ENCODE measurements at places on chromosomes 1 and 21.

- DNase-seq = no peak
- no peak overlapping the region for H3K4me3 ChIP-seq
- no peak overlapping the region for H3K27ac ChIP-seq
- no peaks in the 10 kb centered on the region for H3K4me1 ChIP-seq
- H3K36me3 ChIP-seq = 0 out of 3 replicates have a peak, but pooled peaks cover 2% of the 10 kb centered on the region
Observed at GRCh38 chr1:162317621-162318020, 59.0 kb downstream of the SPATA46 start.

- DNase-seq = no peak
- H3K4me3 ChIP-seq = no peak overlapping the region
- peaks cover 6% of the 10 kb centered on the region for H3K36me3 ChIP-seq
- peaks cover 29% of the 10 kb centered on the region for H3K4me1 ChIP-seq
Observed at GRCh38 chr1:12467570-12468286, 150.3 kb downstream of the DHRS3 start.

DNA sequence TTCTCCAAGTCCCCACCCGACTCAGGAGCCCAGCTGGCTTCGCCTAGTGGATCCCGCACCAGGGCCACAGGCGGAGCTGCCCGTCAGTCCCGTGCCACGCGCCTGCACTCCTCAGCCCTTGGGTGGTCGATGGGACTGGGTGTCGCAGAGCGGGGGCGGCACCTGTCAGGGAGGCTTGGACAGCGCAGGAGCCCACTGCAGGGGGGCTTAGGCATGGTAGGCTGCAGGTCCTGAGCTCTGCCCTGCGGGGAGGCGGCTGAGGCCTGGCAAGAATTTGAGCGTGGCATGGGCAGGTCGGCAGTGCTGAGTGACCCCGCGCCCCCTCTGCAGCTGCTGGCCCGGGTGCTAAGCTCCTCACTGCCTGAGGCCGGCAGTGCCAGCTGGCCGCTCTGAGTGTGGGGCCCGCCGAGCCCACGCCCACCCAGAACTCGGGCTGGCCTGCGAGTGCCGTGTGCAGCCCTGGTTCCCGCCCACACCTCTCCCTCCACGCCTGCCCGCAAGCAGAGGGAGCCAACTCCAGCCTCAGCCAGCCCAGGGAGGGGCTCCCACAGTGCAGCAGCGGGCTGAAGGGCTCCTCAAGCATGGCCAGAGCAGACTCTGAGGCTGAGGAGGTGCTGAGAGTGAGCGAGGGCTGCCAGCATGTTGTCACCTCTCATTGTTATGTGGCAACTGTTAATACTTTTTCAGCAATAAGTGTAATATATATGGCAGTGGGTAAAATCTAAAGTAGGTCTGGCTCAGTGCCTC is 548.4 kb upstream of the BRINP3 start:
- no peaks in the 10 kb centered on the region for H3K36me3 ChIP-seq
- DNase-seq = no peak
- H3K4me1 ChIP-seq = no peaks in the 10 kb centered on the region

DNA sequence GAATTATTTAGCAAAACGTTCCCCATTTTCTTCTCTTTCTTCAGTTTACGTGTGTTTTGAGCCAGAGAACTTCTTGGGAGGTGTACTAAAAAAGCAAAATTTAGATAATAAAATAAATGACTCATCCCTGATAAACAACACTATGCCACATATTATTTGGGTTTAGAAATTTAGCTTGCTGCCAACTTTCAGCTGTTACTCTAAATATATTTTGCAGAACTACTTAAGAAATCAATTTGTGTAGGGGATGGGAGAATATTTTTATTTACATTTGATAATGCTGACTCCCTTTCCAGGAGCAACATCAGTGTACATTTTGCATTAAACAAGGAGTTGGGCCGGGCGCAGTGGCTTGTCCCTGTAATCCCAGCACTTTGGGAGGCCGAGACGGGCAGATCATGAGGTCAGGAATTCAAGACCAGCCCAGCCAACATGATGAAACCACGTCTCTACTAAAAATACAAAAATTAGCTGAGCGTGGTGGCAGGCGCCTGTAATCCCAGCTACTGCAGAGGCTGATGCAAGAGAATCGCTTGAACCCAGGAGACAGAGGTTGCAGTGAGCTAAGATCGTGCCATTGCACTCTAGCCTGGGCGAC is 151.4 kb upstream of the ZRANB2 start:
- no peak for DNase-seq
- H3K4me1 ChIP-seq = no peaks in the 10 kb centered on the region
- H3K27me3 ChIP-seq = no peaks in the 10 kb centered on the region
- no peak overlapping the region for H3K4me3 ChIP-seq

DNA sequence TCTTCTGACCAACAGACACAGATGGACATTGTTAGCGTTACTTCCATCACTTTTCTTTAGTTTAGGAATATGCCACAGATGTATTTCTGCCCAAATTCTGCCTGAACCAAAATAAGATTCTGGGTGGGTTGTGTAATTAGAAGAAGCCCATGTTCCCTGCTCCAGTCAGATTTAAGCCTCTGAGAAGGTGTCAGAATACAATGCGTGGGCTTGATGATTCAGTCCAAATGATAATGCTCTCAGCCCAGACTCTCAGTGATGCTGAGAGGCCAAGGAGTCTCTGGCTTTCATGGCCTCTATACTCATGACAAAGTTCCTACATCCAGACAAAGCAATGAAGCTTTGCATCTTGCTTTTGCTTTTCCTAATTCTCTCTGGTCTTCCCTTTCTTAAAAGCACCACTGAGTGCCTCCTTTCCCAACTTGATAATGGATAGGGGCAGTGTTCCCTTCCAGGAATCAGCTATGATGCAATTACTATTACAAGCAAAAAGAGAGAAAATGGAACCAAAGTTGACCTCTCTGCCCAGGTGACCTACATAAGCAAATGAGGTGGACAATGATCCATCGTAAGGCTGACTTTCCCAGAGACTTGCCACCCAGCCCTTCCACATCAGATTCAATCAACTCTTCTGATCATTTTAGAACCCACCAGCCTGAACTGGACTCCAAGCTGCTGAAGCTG is 8.8 kb downstream of the SEC16B start:
- H3K27me3 ChIP-seq = no peaks in the 10 kb centered on the region
- H3K27ac ChIP-seq = no peak overlapping the region
- no peak overlapping the region for H3K4me3 ChIP-seq
- no peaks in the 10 kb centered on the region for H3K4me1 ChIP-seq
- no peak for DNase-seq

- H3K27me3 ChIP-seq = no peaks in the 10 kb centered on the region
- no peaks in the 10 kb centered on the region for H3K36me3 ChIP-seq
- H3K4me1 ChIP-seq = no peaks in the 10 kb centered on the region
- H3K27ac ChIP-seq = no peak overlapping the region
- H3K4me3 ChIP-seq = no peak overlapping the region
Observed at GRCh38 chr1:157838966-157839365, 2.6 kb downstream of the CD5L start.

- no peak overlapping the region for H3K27ac ChIP-seq
- H3K27me3 ChIP-seq = no peaks in the 10 kb centered on the region
- no peaks in the 10 kb centered on the region for H3K36me3 ChIP-seq
Observed at GRCh38 chr1:240245629-240246020, 153.9 kb downstream of the FMN2 start.

- no peak overlapping the region for H3K27ac ChIP-seq
- peak; percentile 12 for DNase-seq
- H3K4me3 ChIP-seq = no peak overlapping the region
- H3K27me3 ChIP-seq = no peaks in the 10 kb centered on the region
- H3K36me3 ChIP-seq = no peaks in the 10 kb centered on the region
- H3K4me1 ChIP-seq = no peaks in the 10 kb centered on the region
Observed at GRCh38 chr1:58358346-58358745, 188.2 kb downstream of the OMA1 start.

- DNase-seq = peak; percentile 19
- peaks cover 13% of the 10 kb centered on the region for H3K36me3 ChIP-seq
Observed at GRCh38 chr1:151165281-151165737, 393 bp downstream of the LYSMD1 start.

DNA sequence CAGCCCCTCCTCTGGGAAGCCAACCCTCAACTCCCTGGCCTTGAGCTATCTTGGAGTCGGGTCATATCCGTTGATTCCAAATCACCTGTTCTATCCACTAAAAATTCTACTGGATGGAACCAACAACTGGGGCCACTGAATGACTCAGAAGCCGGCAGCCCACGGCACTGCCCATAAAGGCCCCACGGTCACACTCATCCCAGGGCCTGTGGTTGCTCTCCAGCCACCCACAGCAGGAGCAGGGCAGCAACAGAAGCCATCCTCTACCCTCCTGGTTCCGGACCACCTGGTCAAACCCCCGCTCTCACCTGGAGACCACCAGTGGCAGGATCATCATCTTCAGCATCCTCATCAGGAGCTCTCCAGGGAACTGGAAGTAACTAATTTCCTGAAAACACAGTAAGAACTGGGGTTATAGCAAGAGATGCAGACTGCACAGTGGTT is 8.4 kb downstream of the SLC1A7 start:
- H3K4me1 ChIP-seq = peaks cover 67% of the 10 kb centered on the region
- no peak for DNase-seq
- no peaks in the 10 kb centered on the region for H3K36me3 ChIP-seq
- peaks cover 3% of the 10 kb centered on the region for H3K27me3 ChIP-seq

- H3K4me3 ChIP-seq = no peak overlapping the region
- no peaks in the 10 kb centered on the region for H3K36me3 ChIP-seq
- H3K4me1 ChIP-seq = peaks cover 21% of the 10 kb centered on the region
- H3K27me3 ChIP-seq = peaks cover 9% of the 10 kb centered on the region
Observed at GRCh38 chr1:47558601-47559593, 121.1 kb downstream of the FOXD2 start.

DNA sequence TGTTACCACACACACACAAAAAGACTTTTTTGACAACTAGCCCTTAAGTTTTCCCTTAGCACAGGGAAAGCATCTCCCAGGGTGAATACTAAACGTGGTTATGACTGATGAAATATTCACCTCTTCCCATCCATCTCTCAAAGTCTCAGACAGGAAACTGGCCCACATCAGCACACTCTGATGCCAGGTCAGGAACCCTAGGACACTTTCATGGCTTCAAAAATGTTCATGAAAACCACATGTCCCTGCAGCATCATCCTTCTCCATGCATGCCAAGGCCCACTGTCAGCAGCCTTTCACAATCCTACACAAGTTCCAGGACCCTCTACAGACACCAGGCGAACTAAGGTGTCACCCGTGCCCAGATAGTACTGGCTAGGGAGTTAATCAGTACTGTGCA is 68.7 kb downstream of the DNTTIP2 start:
- no peaks in the 10 kb centered on the region for H3K36me3 ChIP-seq
- DNase-seq = no peak
- H3K4me1 ChIP-seq = peaks cover 20% of the 10 kb centered on the region
- H3K27me3 ChIP-seq = no peaks in the 10 kb centered on the region
- H3K27ac ChIP-seq = no peak overlapping the region

- H3K4me1 ChIP-seq = no peaks in the 10 kb centered on the region
- no peaks in the 10 kb centered on the region for H3K36me3 ChIP-seq
- H3K4me3 ChIP-seq = no peak overlapping the region
- peaks cover 9% of the 10 kb centered on the region for H3K27me3 ChIP-seq
- H3K27ac ChIP-seq = no peak overlapping the region
Observed at GRCh38 chr1:116902027-116902426, 7.7 kb upstream of the PTGFRN start.

- DNase-seq = no peak
- H3K27me3 ChIP-seq = peaks cover 4% of the 10 kb centered on the region
Observed at GRCh38 chr1:211503542-211503941, 11.6 kb upstream of the RD3 start.

GRCh38 chr1:54723985-54724384 is 8.3 kb downstream of the TTC4 start:
- H3K27me3 ChIP-seq = no peaks in the 10 kb centered on the region
- no peak overlapping the region for H3K4me3 ChIP-seq

DNA sequence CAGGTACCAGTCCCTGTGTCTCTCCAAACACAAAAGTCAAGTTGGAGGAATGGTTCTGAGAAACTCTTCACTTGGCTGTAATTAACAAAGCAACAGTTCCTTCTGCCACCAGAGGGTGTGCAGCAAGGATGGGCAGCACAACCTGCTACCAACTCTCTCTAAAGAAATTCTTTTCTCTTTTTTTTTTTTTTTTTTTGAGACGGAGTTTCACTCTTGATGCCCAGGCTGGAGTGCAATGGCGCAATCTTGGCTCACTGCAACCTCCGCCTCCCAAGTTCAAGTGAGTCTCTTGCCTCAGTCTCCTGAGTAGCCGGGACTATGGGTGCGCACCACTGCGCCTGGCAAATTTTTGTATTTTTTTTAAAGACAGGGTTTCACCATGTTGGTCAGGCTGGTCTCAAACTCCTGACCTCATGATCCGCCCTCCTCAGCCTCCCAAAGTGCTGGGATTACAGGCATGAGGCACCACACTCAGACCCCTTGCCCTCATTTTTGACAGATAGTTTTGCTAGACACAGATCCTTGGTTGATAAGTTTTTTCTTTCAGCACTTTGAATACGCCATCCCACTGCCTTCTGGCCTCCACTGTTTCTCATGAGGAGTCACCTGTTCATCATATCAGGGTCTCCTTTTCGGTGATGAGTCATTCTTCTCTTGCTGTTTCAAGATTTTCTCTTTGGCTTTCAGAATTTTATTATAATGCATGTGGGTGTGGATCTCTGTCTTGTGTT is 12.1 kb upstream of the DEGS1 start:
- no peaks in the 10 kb centered on the region for H3K27me3 ChIP-seq
- no peak overlapping the region for H3K27ac ChIP-seq
- no peak overlapping the region for H3K4me3 ChIP-seq
- H3K4me1 ChIP-seq = peaks cover 23% of the 10 kb centered on the region
- peak; percentile 13 for DNase-seq

DNA sequence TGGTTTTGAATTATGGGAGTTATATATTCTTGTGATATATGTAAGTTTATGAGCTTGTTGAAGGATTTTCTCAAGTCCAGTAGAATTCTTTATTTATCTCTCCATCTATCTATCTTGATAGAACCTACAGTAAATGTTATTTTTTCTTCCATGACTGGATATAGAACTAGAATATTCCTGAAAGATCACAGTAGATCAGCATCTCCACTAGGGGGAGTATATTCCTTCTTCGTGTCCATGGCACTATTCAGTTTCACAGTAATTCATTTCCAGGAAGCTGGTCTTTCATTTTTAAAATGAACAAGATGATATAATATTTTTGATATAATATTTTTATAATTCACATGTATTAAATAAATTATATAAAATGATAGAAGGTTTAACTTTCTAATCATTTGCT is 18.8 kb downstream of the TMPRSS15 start:
- no peak for DNase-seq
- H3K27ac ChIP-seq = no peak overlapping the region
- H3K4me1 ChIP-seq = no peaks in the 10 kb centered on the region
- H3K27me3 ChIP-seq = no peaks in the 10 kb centered on the region
- H3K36me3 ChIP-seq = no peaks in the 10 kb centered on the region

DNA sequence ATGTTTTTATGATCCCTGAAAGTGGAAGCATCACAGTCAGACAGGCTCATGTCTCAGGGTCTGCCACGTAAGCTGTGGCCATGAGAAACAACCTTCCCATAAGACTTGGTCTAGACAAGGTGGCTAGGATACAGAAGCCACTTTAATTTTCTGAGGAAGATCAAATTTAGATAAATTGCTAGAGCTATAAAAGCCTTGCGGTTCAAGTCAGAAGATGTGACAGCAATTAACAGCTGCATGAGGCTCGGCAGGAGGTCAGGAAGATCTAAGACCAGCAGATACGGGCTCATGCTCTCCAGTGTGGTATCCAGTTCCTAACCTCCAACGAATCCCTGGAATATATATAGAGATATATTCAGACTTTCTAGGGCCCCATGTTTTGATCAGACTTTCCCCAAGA is 577.1 kb downstream of the PLPP3 start:
- no peak overlapping the region for H3K27ac ChIP-seq
- DNase-seq = no peak
- H3K4me3 ChIP-seq = no peak overlapping the region
- no peaks in the 10 kb centered on the region for H3K36me3 ChIP-seq
- H3K27me3 ChIP-seq = no peaks in the 10 kb centered on the region

- H3K4me1 ChIP-seq = no peaks in the 10 kb centered on the region
- H3K4me3 ChIP-seq = no peak overlapping the region
- DNase-seq = no peak
- peaks cover 37% of the 10 kb centered on the region for H3K36me3 ChIP-seq
- H3K27ac ChIP-seq = no peak overlapping the region
Observed at GRCh38 chr1:12573015-12573825, 44.8 kb downstream of the DHRS3 start.
